ENCODE measurements at places on chromosomes 4 and X. TPM values are rescaled to one million over a fixed set of nuclear protein-coding genes. Genes with fewer than 3 reads are reported as not detected.

The ITGB1BP2 gene
- total RNA-seq = 7.1 TPM

The DGAT2L6 gene
- total RNA-seq = not detected

DNA sequence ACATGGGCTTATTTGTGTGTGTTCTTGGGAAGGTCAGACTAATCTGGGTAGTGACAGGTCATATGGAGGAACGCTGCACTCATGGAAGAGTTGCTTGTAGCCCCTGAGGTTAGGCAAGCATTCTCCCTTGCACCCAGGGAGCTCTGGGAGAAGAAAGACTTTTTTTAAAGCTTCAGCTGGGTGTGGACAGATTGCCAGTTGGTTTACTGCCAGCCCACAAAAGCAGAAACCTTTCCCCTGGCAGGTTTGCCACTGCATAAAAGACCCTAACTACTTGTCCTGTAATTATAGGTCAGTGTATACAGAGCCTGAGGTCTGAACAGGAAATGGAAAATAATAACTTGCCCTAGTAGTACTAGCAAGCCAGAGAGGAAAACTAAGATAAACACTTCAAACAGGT, 7.4 kb upstream of the NFKB1 start:
- DNase-seq = no peak

DNA sequence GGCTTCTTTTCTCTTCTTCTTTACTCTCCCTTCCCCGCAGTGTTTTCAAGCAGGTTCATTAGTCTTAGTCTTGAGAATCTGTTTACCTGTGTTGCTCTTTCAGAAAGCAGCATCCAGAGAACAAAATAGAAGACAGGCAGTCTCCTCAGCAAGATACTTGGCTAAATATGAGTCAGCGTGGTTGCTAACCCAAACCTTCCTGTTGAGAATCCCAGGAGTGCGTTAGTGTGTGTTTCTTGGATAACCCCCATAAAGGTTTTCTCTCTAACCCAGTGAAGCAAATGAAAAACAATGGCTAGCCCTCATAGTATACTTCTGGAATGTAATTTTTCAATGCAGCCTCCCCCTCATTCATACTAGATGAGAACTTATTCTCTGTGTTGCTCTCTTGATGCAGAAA, 41.1 kb downstream of the BMPR1B start:
- no peak for DNase-seq

DNA sequence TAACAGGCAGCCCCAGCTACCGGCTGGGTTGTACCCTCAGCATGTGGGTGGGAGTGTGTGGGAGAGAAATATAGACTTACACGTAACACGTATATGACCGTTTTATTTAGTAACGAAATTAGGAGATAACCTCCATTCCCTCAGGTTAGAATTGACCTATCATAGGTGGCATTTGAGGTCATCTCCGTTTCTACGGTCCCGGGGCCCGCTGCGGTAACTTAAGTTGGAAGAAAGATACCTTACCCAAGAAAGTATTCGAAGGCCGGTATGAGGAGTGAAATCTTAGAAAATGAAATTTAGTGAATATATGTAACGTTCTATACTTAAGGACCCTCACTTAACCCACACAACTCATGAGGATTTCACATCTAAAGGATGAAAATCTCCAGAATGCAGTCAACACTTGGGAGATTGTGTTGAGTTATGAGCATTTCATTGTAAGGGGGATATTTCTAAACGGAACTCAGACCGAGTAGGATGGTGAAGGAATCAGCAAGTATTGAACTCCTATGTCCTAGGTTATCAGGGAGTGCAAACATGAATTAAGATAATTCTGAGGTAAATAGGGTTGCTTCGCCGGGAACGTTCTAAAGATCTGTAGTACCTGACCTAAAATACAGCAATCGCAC, 891 bp downstream of the CISD2 start:
- DNase-seq = no peak

DNA sequence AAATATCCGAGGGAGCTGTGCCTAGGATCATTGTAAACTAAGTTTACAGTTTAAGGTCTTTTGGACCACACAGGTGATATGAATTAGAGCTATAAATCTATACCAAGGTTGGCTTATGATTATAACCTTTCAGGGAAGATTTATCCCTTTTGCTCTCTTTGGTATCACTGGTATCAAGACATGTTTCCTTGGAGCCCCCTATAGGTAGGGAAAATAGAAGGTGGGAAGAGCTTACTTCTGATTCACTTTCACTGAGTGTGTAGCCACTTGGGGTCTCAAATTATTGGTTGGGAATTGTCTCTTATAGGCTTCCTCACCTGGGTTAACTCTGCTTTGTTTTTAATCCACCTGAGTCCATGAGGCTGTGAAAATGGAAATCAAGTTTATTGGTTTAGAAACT, 262.1 kb upstream of the NR3C2 start:
- DNase-seq = no peak

Data from neural crest cell (in vitro differentiated cells).